ENCODE measurements at places on chromosomes 2 and 18.

- no peak for DNase-seq
These were observed 436.8 kb upstream of the CWC22 start for GRCh38 chr2:180443888-180444287.

DNA sequence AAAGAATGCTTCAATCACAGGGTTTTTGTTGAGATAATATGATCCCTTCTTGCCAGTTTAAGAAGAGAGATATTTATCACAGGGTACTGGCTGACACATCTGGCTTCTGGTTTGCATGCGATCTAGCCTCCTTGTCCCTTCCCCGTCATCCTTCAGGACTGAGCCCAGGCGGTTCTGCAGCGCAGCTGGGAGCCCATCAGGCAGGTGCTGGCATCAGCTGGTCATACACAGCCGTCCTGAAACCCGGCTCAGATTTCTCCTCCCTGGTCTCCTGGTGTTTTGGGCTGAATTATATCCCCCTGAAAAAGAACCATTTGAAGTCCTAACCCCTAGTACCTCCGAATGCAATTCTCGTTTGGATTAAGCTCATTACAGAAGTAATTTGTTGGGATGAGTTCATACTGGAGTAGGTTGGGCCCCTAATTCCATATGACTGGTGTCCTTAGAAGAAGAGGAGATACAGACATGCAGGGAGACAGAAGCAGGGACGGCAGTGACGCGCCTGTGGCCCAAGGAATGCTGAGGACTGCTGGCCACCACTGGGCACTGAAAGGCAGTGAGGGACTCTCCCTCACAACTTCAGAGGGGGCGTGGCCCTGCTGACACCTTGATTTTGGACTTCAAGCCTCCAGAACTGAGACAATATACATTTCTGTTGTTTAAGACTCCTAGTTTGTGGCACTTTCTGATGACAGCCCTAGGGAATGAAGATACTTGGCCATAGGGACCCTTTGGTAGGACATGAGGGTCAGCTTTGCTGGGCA, 83.9 kb upstream of the ODC1 start:
- DNase-seq = no peak

DNA sequence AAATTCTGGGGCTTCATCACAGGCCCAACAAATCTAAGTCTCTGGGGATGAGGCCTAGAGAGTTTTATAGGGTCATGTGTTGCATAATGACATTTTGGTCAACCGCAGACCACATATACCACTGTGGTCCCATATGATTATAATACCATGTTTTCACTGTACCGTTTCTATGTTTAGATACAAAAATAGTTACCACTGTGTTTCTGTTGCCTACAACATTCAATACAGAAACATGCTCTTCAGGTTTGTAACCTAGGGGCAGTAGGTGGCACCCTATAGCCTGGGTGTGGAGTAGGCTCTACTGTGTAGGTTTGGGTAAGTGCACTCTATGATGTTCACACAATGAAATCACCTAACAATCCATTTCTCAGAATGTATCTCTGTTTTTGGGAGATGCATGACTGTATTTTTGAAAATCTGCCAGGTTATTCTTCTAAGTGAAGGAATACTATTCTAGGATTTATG, 485.2 kb downstream of the PTPRM start:
- no peak for DNase-seq

- no peak for DNase-seq
These were observed 368.8 kb downstream of the MEIS1 start for GRCh38 chr2:66803726-66804125.

DNA sequence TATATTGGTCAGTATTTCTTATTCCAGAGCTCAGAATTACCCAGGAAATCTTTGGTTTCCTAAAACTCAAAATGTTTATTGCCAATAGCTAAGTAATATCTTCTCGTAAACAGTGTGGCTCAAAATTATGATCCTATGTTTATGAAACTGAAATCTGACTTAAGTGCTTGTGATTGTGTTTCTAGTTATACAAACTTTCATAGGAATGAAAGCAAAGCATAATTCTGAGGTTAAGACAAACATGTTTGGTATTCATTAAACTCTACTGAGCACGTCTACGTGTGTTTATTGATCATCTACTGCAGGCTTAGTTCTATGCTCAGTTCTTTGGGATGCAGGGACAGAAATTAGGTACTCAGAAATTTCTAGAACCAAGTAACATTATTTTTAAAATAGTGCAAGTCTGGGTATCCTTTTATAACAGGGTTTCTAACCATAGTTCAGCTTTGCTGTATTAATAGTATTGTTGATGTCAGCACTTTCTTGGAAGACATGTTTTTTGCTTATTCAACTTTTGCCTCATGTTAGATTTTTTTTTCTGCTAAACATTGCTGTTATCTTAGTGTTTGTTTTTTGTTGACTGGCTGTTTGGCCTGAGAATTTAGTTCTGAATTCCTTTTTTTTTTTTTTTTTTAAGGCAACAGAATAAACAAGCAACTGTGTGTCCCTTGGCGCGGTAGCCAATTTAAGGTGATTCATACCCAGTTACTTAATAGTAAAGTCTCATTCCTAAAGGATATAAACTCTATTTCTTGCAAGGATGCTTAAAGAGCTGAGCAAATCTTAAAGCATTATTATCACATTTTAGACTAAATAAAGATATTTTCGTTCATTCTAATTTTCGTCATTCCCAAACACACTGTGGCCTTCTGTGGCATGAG, 31.3 kb downstream of the PTPRM start:
- no peak for DNase-seq

- no peak for DNase-seq
These were observed 6.6 kb upstream of the PROM2 start for GRCh38 chr2:95267458-95268210.

DNA sequence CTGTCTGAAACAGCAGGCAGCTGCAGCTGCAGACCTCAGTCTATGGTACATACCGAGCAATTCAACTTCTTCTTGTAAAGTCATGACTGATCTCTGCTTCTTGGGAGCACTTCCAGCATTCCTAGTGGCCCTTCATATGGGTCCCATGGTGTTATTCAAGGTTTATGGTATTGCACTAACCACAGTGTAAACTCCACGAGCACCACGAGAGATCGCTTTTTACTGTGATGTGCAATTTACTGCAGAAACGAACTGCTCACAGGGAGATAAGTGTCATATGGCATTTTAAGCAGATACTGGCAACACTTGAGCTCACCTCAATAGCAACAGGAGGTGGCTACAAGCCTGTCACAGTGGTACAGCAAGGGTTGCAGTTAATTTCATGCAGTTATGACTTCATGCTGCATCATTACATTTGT, 38.6 kb upstream of the SH3BP4 start:
- no peak for DNase-seq

DNA sequence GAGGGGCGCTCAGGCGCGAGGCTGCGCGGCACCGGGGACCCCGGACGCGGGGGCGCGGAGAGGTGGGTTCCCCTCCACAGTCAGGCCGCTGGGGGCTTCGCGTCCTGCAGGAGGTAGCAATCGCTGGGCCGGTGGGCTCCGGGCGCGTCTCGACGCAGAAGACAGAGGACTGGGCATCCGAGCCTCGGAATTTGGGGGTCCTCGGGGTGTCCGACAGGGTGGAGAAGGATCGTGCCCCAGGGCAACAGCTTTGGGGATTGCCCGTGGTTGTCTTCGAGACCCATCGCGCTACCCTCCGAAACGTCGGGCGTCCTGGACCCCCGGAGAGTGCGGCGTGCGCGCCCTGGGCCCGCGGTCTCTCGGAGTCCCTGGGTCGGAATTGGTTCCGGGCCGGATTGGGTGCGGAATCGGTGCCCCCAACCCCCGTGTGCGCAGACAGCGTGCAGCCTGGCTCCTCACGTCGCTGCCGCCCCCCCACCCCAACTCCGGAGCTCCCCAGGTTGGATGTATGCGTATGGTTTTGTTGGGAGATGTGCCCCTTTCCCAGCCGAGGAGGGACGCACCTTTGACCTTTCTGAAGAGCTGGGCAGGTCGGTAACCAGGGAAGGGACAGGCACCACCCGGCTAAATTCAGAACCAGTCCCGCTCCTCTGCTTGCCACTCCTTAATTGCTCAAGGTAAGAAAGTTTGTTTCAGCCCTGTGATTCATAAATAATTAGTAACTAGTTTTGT, 750 bp downstream of the NPAS2 start:
- DNase-seq = no peak

GRCh38 chr18:54647176-54647575, 56.1 kb downstream of the DYNAP start:
- DNase-seq = no peak

- no peak for DNase-seq
These were observed 255.4 kb downstream of the ALPK2 start for GRCh38 chr18:58373481-58373880.

DNA sequence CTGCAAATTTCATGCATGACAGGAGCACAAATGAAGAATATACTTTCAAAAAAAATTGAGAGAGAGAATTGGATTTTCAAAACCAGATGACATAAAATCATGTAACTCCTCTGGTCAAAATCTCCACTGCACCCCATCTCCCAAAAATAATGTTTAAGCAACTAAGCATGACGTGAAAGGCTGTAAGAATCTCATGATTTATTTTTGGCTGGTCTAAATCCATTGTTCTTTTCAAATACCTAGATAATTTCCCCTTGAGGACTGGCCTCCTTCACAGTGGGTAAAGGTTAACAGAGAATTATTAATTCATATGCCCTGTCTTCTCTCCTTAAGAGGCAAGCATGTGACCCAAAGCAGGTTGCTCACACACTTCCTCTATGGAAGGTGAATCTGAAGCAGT, 101.5 kb upstream of the CCDC195 start:
- DNase-seq = no peak

DNA sequence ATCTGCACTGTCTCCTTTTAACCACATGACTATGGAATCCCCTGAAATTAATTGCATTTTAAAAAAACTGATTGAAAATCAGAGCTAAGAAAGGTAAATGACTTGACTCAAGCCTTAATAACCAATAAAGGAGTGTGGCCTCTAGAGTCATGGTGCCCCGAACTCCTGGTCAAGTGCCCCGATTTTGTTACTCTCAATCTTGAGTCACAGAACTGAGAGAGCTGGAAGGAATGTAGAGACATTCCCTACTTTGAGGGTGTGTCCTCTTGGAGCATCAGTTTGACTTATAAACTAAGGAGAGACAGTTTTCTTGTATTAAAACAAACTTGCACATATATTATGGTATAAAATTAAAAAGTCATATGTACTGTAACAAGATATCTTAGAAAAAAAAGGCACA, 2.4 kb downstream of the WDR43 start:
- no peak for DNase-seq

- no peak for DNase-seq
These were observed 35.9 kb upstream of the MRPL19 start for GRCh38 chr2:75610671-75611070.

DNA sequence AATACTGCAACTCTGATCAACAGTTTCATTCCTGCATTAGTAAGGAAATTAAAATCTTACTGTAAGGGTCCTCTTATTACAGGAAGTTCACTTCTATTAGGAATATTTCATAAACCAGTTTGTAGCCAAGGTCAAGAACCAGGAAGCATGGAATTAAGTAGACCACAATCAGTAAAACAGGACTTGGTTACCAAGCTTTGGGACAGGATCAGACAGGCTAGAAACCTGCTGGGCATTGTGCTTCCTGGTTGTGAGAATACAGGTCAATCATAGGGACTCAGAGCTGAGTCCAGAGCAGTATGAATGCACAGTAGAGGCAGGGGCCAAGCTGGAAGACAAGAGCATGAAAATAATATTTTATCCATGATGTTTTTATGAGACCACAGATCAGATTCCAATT, 248.0 kb downstream of the IKZF2 start:
- DNase-seq = no peak

GRCh38 chr2:209331291-209331844, 92.5 kb upstream of the MAP2 start:
- no peak for DNase-seq

GRCh38 chr2:236769981-236770671, 200.5 kb downstream of the ACKR3 start:
- no peak for DNase-seq

DNA sequence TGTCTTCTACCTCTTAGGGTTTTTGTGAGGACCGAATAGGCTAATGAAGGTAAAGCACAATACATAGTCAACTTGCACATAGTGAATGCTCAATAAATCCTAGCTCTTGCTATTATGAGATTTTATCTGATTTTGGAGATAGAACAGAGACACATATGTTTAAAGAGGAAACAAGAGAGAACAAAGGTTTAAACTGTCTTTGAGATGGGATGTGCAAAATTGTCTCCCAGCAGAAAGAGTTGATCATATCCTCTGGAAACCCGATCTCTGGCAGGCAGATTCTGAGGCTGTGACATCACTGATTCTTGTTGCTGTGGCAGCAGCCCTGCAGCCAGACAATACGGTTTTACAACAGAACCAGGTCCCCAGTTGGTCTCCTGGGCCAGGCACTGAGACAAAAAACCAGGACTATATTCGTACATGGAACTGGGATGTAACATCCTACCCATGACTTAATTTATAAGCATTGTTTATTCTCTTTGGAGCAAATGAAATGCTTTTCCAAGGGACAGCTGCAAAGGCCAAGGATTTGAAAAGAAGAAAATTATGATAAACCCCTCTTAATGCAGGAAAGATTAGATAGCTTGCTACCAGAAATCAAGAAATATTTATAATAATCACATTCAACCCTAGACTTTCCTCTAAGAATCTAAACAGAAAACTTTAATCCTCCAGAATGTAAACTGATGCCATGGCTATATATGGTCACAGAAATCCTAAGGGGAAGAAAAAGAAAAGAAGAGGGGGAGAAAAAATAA, 80.2 kb downstream of the SLC8A1 start:
- no peak for DNase-seq

Measured in anterior cingulate cortex (tissue), 58 donors.